ENCODE measurements at places on chromosomes 11 and 22. TPM values are rescaled to one million over a fixed set of nuclear protein-coding genes. Genes with fewer than 3 reads are reported as not detected.

APOA4 gene
- total RNA-seq, result 2.0 TPM

RCE1 gene
- 9.1 TPM for total RNA-seq

DGAT2 gene
- 2.1 TPM for total RNA-seq

SNX19 gene
- 43.9 TPM for total RNA-seq

USP2 gene
- total RNA-seq, result 17.3 TPM

VWCE gene
- 1.6 TPM for total RNA-seq

BBOX1 gene
- total RNA-seq, result not detected

APOL5 gene
- not detected for total RNA-seq

TOP3B gene
- 19.3 TPM for total RNA-seq

POGLUT3 gene
- 59.8 TPM for total RNA-seq

OR51B2 gene
- total RNA-seq, result not detected

NRGN gene
- total RNA-seq, result 5.1 TPM

CELSR1 gene
- 2.8 TPM for total RNA-seq

CCDC15 gene
- total RNA-seq, result 1.1 TPM

ADAMTS8 gene
- total RNA-seq, result 0.86 TPM

TMEM86A gene
- 2.2 TPM for total RNA-seq

GLB1L2 gene
- total RNA-seq, result 4.0 TPM

TMEM191B gene
- total RNA-seq, result 0.62 TPM

VPREB3 gene
- total RNA-seq, result 0.43 TPM

GP1BB gene
- not detected for total RNA-seq

CRYBB2 gene
- total RNA-seq, result not detected

OSBP2 gene
- 2.6 TPM for total RNA-seq

ANKK1 gene
- 0.23 TPM for total RNA-seq

VPS26B gene
- total RNA-seq, result 34.1 TPM

COMMD9 gene
- 39.1 TPM for total RNA-seq

ENTHD1 gene
- total RNA-seq, result not detected

TESMIN gene
- total RNA-seq, result 0.93 TPM

CCDC188 gene
- 2.5 TPM for total RNA-seq

ACTN3 gene
- 0.14 TPM for total RNA-seq

OPCML gene
- 0.60 TPM for total RNA-seq
